H1 (cell line): ENCODE measurements at places on chromosomes 5 and 9. TPM values are rescaled to one million over a fixed set of nuclear protein-coding genes. Genes with fewer than 3 reads are reported as not detected.

The SYNPO gene
- total RNA-seq, result 1.9 and 2.3 TPM in 2 replicates

The EDIL3 gene
- 41.7 and 47.2 TPM in 2 replicates for total RNA-seq

The UBE2R2 gene
- total RNA-seq, result 42.1 and 42.4 TPM in 2 replicates

The FOXI1 gene
- not detected in 2 replicates for total RNA-seq

The SV2C gene
- 0.08 and 0.24 TPM in 2 replicates for total RNA-seq

The FAM169A gene
- total RNA-seq, result 78.7 and 83.1 TPM in 2 replicates

The DOCK8 gene
- total RNA-seq, result 1.4 and 2.0 TPM in 2 replicates

The TLE1 gene
- 91.0 and 91.6 TPM in 2 replicates for total RNA-seq

The WWC1 gene
- 41.1 and 42.7 TPM in 2 replicates for total RNA-seq

The PCDHB11 gene
- total RNA-seq, result 0.86 and 1.4 TPM in 2 replicates

The FAM200C gene
- 6.2 and 7.3 TPM in 2 replicates for total RNA-seq

The DNM1 gene
- total RNA-seq, result 43.7 and 62.7 TPM in 2 replicates

The TDRD7 gene
- total RNA-seq, result 2.1 and 2.3 TPM in 2 replicates

The CTSV gene
- total RNA-seq, result 113 and 114 TPM in 2 replicates

The LRRC19 gene
- total RNA-seq, result not detected in 2 replicates

The SPATA31C1 gene
- total RNA-seq, result 0.11 TPM in 1 of 2 replicates, not detected in the other

The GAPT gene
- total RNA-seq, result not detected in 2 replicates

The SEMA5A gene
- 8.7 and 8.9 TPM in 2 replicates for total RNA-seq

The SRD5A1 gene
- 36.7 and 42.4 TPM in 2 replicates for total RNA-seq

The ASPN gene
- total RNA-seq, result not detected in 2 replicates

The GRM6 gene
- not detected in 2 replicates for total RNA-seq

The AQP3 gene
- 2.6 and 3.0 TPM in 2 replicates for total RNA-seq

The PCDHB3 gene
- 3.4 and 4.0 TPM in 2 replicates for total RNA-seq

The MYMK gene
- not detected in 2 replicates for total RNA-seq

The IFNB1 gene
- not detected in 2 replicates for total RNA-seq

The SLCO6A1 gene
- 0.54 and 0.56 TPM in 2 replicates for total RNA-seq
